ENCODE measurements at places on chromosomes 13 and 19.

DNA sequence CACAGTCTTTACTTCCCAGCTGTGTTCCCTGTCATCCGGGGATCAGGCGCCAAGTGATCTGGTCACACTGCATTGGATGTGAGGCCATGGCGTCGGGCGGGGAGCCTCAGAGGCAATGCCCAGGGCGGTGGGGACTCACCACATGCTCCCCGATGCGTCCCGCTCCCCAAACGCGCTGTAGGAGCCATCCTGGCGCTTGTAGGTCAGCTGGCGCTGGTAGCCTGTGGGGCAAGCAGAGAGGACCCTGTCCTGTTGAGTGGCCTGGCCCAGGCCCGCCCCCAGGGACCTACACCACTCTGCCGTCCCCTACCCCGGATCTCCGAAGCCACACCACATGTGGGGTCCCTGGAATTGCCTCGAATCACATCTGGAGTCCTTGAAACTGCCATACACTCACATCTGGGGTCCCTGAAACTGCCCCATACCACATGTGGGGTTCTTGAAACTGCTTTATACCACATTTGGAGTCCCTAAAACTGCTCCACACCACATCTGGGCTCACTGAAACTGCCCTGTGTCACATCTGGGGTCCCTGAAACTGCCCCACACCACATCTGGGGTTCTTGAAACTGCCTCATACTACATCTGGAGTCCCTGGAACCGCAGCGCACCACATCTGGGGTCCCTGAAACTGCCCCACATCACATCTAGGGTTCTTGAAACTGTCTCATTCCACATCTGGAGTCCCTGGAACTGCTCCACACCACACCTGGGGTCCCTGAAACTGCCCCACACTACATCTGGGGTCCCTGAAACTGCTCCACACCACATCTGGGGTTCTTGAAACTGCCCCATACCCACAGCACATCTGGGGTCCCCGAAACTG is 33.2 kb downstream of the F2RL3 start:
- no peak for DNase-seq

- DNase-seq = no peak
Measured at GRCh38 chr13:41419206-41419605, 38.1 kb upstream of the RGCC start.

- DNase-seq = no peak
Measured at GRCh38 chr13:80259159-80259558, 81.8 kb downstream of the SPRY2 start.

DNA sequence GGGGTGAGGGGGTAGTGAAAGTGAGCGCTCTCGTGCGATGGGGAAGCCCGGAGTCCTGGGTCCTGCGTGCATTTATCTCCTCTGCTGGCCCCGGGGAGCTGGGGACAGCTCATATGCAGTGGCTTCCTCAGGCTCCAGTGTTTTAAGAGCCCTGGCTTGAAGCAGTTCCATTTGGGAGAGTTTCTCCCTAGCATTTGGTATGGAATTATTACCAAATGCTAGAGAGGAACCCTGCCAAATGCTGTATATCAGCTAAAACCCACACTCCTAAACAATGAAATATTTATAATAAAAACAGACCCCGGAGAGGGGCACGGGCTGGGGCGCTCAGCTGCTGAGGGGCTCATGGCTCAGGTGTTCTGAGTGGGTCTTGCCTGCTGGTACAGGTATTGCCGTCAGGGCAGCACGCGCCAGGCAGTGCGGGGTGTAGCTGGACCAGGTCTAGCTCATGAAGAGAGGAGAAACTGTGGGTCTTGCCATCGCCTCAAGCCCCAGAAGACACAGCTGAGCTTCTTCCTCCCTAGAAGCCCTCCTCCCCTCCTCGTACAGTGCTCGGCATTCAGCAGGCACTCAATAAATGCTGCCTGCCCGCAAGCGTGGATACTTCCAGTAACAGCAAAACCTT is 163.6 kb upstream of the ZNF536 start:
- no peak for DNase-seq

DNA sequence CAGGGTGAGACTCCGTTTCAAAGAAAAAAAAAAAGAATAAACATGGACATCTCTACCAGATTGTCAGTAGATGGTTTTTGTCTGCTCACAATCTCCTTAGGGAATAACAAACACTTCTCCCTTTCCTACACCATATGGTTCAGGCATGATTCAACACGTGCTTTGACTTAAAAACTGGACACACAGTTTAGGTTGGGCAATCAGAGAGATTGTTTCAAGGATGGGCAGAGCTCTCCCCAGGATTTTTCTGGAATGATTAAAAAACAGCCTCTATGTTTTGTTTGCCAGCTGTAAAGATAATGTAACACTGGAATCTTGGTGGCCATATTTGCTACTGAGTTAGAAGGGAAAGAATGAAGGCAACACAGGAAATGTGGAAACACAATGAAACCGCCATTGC is 150.1 kb upstream of the TSC22D1 start:
- DNase-seq = peak; percentile 93

DNA sequence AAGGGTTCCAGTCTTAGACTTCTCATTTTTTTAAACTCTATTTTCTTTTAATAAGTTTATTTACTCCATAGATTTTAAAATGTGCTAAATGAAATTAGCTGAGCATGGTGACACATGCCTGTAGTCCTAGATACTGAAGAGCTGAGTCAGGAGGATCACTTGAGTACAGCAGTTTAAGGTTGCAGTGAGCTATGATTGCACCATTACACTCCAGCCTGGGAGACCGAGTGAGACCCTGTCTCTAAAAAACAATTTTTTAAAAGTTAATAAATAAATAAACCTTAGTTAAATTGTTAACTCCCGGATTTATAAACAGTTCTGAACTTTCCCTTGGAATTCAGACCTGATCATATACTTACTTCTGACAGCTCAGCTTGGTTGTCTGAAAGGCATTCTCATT is 32.5 kb downstream of the PCDH20 start:
- DNase-seq = no peak
